Umbilical cord (tissue), 2 donors: ENCODE measurements at places on chromosomes 5 and 9. TPM values are rescaled to one million over a fixed set of nuclear protein-coding genes. Genes with fewer than 3 reads are reported as not detected.

OR1J2 gene
- 1.2 TPM for total RNA-seq

PDE6A gene
- 5.3 TPM for total RNA-seq

TMEM171 gene
- total RNA-seq = 1.7 TPM

ZNF169 gene
- total RNA-seq = 5.5 TPM

HAVCR2 gene
- total RNA-seq = 19.7 TPM

TAS2R1 gene
- total RNA-seq = 0.72 TPM

PCDHGA7 gene
- total RNA-seq = 7.0 TPM

ANKRD34B gene
- total RNA-seq = 4.1 TPM

BRD8 gene
- 19.3 TPM for total RNA-seq

GRCh38 chr9:137279741-137280473 lies 2.4 kb downstream of the TOR4A start:
- DNase-seq = no peak

DNA sequence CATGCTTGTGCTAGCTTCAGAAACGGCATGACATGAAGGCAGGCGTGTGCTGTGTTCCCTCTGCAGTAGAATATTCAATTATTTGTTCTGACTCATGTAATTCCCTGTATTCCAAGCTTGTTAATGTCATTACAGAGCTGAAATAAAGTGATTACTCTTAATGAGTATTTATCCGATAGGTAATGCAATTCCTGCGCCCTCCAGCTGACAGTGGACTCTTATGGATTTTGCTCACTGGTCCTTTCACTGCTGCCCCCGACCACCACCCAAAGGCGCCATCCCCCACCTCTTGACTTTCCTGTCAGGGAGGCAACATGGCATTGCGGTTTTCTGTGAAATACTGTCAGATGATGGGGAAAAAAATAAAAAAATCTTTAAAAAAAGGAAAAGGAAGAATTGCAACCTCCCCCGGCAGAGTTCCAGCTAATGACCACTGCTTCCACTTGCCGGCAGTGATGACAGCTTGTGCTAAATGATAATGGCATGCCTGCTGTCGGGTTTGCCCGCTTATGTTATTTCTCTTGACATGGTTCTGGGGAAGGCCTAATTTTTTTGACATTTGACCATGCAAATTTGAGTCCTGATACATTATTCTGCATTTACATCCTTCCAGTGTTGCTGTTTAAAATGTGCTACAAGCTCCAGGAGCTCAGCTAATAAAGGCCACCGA lies 335.3 kb upstream of the ADAMTS16 start:
- DNase-seq = no peak

DNA sequence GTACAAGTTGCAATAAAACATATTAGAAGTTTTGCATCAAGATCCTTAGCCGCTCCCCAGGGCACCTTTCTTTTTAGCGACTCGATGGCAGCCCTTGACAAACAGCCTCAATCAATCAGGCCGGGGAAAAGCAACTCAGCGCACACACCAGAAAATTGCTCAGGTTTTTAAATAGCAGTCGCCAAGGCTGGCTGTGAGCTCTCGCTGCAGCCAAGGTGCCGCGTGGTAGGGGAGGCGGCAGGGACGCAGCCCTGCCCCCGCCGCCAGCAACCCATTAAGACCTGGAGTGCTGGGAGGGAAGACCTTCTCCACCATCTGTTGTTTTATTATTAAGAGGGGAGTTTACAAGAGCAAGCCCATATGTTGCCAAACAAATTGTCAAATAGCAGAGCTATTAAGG lies 22.6 kb downstream of the ASS1 start:
- DNase-seq = no peak

GRCh38 chr5:133116601-133117000 lies 64.8 kb downstream of the HSPA4 start:
- peak; percentile 12 for DNase-seq

DNA sequence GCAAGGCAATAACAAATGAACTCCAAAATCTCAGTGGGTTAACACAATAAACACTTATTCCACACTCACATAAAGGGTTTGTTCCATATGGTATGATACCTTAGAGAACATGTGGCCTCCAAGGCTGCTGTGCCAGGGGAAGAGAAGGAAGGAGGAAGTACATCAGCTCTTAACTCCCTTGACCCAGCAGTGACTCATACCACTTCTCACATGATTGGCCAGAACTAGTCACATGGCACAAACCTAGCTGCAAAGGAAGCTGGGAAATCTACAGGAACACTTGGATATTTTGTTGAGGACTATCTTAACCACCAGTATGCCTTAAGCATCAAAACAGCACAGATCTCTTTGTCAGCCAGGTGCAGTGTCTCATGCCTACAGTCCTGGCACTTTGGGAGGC lies 99.3 kb downstream of the SLIT3 start:
- DNase-seq = no peak

DNA sequence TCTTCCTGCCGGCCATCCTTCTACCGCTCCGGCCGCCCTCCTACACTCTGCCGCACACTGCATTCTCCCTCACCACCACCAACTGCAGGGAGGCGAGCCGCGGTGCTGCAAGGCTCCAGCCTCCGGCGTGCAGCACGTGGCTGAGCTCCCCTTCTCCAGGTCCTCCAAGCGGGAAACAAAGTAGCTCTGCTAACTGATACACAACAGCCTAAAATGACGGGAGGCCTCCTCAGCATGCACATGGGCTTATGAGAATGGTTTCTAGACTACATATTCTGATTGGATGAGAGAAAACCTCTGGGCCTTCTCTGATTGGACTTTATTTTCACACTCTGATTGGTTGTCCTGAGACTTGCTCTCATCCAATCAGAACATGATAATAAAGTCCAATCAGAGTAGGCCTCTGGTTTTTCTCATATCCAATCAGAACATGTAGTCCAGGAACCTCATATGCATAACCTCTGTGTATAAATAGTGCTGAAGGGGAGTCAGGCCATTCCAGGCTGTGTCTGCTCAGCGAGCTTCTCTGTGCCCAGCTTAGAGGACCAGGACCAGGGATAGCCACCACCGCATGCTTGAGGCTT lies 27.0 kb upstream of the ZNF354B start:
- DNase-seq = no peak

DNA sequence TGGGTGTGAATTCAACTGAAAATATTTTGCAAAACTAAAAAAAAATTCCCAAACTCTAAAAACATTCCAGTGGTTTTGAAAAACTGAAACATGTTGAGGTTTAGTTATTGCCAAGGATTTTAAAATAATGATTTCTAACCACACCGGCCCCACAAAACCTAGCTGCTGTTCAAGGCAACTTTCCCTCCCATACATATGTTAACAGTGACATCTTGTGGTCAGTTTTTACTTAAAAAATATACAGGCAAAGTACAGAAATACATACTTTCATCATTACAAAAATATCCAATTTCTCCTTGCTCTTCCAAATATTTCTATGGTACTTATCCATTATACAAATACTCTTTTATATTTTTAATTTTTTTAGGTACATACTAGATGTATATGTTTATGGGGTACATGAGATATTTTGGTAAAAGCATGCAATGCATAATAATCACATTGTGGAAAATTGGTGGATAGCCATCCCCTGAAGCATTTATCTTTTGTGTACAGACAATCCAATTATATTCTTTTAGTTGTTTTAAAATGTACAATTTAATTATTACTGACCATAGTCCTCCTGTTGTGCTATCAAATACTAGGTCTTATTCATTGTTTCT lies 34.4 kb upstream of the MRPS30 start:
- peak; percentile 65 for DNase-seq

DNA sequence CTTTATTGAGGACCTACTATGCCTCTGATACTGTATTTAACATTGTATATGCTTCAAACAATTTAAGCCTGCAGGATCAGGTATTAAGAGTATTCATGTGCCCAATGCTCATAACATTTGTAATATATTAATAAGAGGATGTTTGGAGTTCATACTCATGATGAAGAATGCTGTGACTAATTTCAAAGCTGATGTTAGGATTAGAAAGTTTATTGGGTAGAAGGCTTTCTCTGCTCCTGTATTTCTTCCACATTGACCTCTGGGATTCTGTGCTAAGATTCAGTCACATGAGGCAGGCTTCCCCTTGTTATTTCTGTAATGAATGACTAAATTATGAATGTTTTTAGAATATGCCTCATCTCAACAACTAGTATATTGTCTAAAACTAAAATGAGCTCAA lies 456.4 kb downstream of the NFIB start:
- no peak for DNase-seq

DNA sequence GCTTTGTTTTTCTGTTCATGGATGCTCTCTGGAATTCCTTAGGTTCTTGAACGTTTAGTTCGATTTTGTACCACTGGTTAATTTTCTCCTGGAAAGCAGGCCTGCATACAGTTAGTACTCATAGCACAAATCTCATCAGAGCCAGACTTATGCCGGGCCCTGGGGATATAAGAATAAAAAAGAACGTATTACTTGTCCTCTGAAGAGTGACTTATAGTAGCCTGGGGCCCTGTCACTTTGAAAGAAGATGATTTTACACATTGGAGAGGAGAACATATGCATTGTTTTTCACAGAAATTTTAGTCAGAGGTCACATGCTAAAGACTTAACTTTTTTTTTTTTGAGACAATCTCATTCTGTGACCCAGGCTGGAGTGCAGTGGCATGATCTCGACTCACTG lies 50.3 kb downstream of the ZNF462 start:
- no peak for DNase-seq

DNA sequence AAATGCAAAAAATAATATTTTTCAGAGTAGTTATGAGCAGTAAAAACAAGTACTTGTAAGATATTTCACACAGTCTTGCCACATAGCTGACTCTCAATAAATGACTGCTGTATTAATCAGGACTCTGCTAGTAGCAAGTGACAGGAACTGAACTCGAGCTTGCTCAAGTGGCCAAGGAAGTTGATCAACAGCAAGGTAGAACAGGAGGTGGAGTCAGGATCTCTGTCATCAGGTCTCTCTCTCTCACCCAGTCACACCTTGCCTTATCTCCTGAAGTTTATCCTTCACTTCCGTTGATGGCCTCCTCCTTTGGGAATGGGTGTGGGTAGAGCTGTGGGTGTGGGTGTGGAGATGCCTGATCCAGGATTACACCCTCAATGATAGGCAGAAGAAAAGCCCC lies 107.0 kb downstream of the GPBP1 start:
- DNase-seq = no peak

GRCh38 chr5:103120607-103121200 lies 603 bp downstream of the PPIP5K2 start:
- DNase-seq = peak; percentile 33

DNA sequence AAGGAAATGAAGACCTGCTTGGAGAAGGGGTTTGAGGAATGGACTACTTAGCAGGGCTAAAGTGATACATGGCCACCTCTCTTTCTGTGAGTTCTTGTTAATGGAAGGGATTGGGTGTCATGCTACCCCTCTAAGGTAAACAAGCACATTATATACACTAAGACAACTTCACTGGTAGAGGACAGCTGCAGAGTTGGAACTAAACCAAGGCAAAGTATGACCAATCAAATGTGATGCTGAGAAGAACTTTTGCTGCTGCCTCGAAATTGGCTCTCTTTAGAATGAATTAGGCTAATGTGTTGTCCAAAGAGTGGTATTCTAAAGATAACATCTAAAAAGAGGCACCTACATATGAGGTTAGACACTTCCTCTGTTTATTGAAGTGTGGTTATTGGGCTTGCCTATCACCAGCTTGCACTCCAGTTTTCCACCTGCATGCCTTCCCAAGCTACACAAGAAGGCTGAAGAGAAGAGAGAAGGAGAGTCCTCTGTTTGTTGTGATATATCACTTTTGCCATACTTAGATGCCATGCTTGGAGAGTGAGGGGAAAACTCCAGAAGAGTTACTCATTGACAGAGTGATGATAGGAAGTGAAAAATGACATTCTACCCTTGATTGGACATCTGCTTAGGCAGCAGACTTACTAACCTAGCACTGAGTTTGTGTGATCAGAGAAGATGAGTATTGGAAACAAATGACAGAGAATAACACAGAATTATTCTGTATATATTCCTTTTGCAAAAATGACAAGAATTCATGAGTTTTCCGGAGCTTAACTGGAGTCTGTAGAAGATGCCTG lies 536.1 kb downstream of the ZNF608 start:
- DNase-seq = no peak

DNA sequence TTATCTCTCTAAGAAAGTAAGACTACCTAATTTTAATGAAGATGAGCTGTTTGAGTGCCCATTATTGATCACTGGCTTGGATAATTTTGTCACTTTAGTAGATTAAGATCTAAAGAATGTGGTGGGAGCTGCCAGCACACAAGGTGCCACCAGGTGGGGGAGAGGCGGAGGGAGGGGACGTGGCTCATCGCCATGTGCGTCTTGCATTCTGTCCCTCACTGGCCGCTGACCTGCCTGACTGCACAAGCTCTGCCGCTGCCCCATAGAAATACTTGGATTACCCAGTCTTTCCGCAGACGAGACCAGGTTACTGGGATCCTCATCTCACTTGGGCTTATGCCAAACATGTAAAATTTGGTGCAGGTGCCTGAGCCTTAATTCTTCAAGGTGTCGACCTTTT lies 37.6 kb downstream of the RHOBTB3 start:
- no peak for DNase-seq

DNA sequence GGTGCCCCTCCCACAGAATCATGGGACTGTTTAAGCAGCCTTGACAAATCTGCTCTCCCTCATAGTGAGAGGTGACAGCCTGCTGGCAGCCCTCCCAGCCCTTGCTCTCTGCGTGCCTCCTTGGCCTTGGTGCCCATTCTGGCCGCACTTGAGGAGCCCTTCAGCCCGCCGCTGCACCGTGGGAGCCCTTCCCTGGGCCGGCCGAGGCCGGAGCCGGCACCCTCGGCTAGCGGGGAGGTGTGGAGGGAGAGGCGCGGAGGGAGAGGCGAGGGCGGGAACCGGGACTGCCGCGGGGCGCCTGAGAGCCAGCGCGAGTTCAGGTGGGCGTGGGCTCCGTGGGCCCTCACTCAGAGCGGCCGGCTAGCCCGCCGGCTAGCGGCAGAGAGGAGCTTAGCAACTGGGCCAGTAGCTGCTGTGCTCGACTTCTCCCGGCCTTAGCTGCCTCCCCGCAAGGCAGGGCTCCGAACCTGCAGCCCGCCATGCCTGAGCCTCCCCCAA lies 125.9 kb upstream of the MYO10 start:
- no peak for DNase-seq

DNA sequence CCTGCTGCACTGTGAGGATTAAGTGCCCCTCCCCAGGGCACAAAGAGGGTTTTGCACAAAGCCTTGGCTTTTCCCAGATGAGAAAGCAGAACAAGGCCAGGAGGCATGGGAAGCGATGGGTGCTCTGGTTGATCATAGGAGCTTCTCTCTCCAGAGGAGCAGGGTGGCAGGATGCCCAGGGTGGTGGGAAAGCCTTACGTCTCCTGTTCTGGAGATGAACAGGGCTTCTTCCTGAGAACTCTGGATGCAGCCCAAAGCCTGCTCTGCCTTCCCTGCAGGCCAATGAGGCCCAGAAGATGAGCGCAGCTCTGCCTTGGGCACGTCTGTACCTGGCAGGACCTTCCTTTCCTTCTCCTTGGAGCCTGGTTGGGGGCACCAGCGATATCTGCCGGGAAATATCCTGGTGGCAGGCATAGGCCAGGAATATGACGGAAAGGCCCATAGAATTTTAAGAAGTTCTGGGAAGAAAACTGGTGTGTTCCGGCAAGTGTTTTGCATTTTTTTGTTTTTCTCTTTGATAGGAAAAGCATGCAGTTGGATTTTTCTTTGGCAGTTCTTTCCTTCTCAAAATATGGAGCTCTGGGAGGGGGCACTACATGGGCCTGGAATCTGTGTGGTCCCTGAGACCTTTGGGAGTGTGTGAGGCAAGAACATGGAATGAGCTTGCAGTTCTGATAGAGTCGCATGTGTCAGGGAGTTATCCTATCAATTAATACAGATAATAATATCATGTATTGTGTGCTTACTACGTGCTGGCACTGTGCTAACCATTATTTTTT lies 253.2 kb upstream of the KLF4 start:
- peak; percentile 53 for DNase-seq

GRCh38 chr5:34608859-34609648 lies 47.1 kb upstream of the RAI14 start:
- peak; percentile 90 for DNase-seq
